ENCODE measurements at places on chromosomes 16 and 17. TPM values are rescaled to one million over a fixed set of nuclear protein-coding genes. Genes with fewer than 3 reads are reported as not detected.
A peak's percentile ranks its signal among the peaks of the same experiment; 100 is the strongest.

- no peak for DNase-seq
These were observed 18.0 kb downstream of the CA5A start for GRCh38 chr16:87918338-87918737.

- no peak for DNase-seq
These were observed 82.8 kb upstream of the GNG13 start for GRCh38 chr16:883340-883739.

DNA sequence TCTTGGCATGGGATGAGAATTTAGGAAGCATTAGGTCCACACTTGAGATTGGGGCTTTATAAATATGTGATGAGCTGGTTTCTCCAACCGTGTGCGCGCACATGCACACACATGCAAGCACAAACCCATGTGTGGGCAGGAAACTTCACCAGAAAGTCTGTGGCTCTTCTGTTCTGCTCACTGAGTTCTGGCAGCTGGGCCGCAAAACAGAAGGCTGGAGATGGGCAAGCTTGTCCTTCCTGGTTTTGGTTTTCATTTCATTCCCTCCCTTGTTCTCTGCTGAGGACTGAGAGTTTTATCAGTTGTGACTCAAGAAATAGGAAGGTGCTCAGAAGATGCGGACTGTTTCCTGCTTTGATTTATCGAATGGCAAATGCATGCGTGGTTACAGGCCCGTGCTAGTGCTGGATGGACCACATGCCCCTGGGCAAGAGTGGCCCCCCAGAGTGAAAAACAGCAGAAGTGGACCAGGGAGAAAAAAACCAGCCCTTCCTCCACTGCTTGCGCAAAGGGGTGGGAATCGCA is 14.1 kb downstream of the MAP3K14 start:
- DNase-seq, result no peak

GRCh38 chr17:1883536-1883935 is 53.7 kb downstream of the RPA1 start:
- peak; percentile 32 for DNase-seq

DNA sequence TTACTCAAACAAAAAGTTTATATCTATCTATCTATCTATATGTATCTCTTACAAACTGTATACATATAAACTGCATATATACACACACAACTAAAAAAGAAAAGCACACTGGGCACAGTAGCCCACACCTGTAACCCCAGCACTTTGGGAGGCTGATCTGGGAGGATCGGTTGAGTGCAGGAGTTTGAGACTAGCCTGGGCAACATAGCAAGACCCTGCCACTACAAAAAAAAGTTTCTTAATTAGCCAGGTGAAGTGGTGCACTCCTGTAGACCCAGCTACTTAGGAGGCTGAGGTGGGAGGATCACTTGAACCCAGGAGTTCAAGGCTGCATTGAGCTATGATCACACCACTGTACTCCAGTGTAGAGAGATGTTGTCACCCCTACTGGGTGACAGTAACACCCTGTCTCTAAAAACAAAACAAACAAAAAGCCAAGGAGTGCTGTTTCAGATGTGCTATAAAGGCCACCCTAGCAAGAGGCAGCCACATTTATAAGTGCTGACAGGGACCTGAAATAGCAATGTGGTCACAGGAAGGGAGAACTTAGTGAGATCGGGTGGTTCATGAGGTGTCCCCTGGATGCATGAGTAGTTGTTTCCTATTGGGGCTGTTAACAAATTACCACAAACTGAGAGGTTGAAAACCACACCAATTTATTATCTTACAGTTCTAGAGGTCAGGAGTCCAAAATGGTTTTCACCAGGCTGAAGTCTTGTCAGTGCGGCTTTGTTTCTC is 4.8 kb downstream of the CD2BP2 start:
- peak; percentile 15 for DNase-seq

GRCh38 chr17:49570540-49571242 is 5.0 kb upstream of the NXPH3 start:
- no peak for DNase-seq

DNA sequence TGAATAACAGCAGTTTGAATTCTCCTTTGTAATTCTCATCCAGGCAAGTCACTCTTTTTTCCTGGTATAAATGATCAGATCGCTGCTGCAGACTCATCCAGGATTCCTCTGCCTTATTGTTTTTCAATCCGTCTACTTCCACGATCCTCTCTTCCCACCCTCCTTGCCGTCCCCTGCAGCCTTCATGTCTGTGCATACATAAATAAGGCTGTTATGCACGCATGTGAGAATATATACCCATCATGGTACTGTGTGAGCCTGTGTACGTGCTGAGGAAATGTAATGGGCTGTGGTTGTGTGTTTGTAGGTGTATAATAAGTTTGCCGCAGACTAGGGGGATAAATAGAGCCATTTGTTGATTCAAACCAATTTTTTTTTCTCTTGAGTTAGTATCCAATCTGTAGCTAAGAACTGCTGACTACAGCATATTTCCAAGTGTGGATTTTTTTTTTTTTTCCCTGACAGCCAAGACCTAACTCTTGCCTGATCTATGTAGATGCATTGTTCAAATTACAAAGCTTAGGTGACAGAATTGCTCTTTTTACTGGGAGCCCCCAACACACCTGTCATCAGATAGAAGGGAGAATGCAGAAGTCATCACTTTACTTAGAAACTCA is 62.2 kb downstream of the RBFOX1 start:
- DNase-seq, result no peak

GRCh38 chr16:17368951-17369350 is 101.8 kb downstream of the XYLT1 start:
- no peak for DNase-seq

DNA sequence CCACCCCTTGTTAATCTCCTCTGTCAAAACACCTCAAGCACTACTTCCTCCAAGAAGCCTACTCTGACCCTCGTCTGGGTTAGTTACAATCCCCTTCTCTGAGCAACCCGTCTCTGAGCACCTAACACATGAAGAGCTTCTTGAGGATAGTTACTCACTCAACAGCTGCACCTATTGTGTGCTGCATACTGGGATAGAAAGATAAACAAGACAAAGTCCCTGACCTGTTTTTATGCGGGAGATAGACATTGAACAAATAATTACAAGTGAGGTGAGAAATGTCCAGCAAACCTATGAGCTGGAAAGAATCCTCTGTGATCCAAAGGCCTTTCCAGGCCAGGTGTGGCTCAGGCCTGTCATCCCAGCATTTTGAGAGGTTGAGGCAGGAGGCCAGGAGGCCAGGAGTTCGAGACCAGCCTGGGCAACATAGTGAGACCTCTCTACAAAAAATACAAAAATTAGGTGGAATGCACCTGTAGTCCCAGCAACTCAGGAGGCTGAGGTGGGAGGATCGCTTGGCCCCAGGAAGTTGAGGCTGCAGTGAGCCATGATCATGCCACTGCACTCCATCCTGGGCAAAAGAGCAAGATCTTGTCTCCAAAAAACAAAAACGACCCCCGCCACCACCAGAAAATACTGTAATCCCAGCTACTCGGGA is 5.5 kb upstream of the ZNF771 start:
- no peak for DNase-seq

GRCh38 chr17:45791935-45792334 is 7.8 kb downstream of the CRHR1 start:
- DNase-seq, result no peak

- DNase-seq, result peak; percentile 93
These were observed 5.6 kb downstream of the CORO6 start for GRCh38 chr17:29617125-29617480.

- no peak for DNase-seq
These were observed 1.2 kb upstream of the EFNB3 start for GRCh38 chr17:7703584-7704479.

GRCh38 chr16:25374556-25374955 is 116.9 kb upstream of the ZKSCAN2 start:
- no peak for DNase-seq

DNA sequence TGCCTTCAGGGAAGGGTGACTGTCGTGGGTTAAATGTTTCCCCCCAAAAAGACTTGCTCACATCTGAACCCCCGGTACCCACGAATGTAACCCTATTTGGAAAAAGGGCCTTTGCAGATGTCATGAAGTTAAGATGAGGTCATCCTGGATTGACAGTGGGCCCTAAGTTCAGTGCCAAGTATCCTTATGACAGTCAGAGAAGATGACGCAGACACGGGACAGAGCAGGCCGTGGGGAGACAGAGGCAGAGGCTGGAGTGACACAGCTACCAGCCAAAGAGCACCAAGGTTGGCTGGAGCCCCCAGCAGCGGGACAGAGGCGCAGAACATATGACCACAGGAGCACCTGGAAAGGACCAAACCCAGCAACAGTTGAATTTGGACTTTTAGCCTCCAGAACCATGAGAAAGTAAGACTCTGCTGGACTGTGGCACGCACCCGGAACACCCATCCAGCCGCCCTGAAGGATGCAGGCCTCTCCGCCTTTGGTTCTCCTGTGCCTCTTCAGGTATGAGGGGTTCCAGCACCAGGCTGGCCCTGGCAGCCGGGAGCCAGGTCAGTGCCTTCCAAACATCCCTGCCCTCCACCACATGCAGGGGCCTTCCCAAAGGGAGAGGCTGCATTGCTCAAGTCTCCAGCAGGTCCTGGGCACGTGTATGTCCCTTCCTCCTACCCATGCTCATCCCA is 104.0 kb downstream of the FOXL1 start:
- DNase-seq, result no peak

- DNase-seq, result no peak
These were observed 601 bp downstream of the PHKB start for GRCh38 chr16:47461598-47462266.

GRCh38 chr16:75947626-75948239 is 221.4 kb upstream of the CPHXL start:
- no peak for DNase-seq

DNA sequence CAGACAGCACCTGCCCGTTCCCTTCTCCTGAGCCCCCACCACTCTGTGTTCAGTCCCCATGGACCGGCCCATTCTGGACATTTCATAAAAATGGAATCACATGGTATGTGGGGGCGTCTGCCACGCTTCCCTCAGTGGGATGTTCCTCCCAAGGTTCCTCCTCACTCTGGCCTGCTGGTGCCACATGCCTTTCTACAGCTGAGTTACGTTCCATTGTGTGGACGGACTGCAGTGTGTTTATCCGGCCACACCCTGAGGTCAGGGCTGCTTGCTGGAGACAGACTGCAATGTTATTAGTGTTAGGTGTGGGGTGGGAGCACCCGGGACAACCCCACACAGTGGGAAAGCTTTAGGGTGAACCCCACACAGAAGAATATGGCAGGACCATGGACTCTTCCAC is 5.9 kb upstream of the AATK start:
- no peak for DNase-seq

- DNase-seq, result no peak
These were observed 12.4 kb upstream of the BAHCC1 start for GRCh38 chr17:81382851-81383250.

- DNase-seq, result peak; percentile 51
These were observed 1.8 kb upstream of the RBFOX3 start for GRCh38 chr17:79612468-79613194.

- no peak for DNase-seq
These were observed 3.6 kb downstream of the CLEC19A start for GRCh38 chr16:19288872-19289799.

- no peak for DNase-seq
These were observed at the start of gene CD300H for GRCh38 chr17:74567397-74567796. CD300H (minus strand) TSS chr17:74567509.

- DNase-seq, result no peak
These were observed 107.6 kb upstream of the SMURF2 start for GRCh38 chr17:64769712-64770111.

- no peak for DNase-seq
These were observed 18.9 kb downstream of the GNGT2 start for GRCh38 chr17:49191409-49191916.

- DNase-seq, result no peak
These were observed 4.6 kb downstream of the CNGB1 start for GRCh38 chr16:57966204-57966771.

GRCh38 chr17:43324205-43324893 is 74.4 kb upstream of the ARL4D start:
- no peak for DNase-seq

GRCh38 chr17:5820721-5821456 is 236.6 kb upstream of the NLRP1 start:
- no peak for DNase-seq

GRCh38 chr17:17204635-17205231 is 1.4 kb downstream of the PLD6 start:
- no peak for DNase-seq

DNA sequence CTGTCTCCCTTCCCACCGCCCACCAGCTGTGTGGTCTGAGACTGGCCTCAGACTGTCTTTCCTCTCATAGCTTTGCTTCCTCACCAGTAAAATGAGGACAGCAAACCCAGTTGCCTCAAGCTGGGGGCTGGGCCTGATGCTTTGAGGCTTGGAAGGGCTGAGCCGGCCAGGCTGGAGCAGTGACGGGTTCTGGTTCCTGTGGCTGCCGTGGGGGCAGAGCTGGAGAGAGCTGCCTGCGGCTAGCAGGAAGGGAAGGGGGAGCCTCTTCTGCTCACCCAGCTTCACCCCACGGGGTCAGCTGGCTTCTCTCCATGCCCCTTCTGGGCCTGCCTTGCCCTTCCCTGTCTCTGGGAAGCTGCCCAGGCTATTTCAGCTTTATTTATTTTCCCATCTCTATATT is 23.7 kb downstream of the LASP1 start:
- no peak for DNase-seq

DNA sequence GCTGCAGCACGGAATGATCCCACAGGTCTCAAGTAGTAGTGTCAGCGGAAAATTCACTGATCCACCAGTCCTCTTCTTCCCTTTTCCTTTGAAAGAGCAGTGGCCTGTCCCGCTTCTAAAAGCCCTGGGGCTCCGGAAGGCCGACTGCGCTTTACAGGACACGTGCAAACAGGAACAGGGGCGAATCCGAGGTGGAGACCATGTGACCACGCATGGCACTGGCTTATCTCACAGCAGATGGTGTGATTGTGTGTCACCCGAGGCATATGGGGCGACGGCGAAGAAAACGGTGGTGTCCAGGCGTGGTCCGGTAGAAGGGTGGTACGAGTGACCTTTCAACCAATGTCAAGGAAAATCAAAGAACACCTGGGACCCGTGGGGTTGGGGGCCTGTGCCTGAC is 12.0 kb upstream of the KCNJ18 start:
- no peak for DNase-seq

- DNase-seq, result no peak
These were observed 1151.9 kb upstream of the GOT2 start for GRCh38 chr16:59886021-59886420.

The CD300E gene
- not detected for total RNA-seq

The CA7 gene
- 13.2 TPM for total RNA-seq

The ADAD2 gene
- not detected for total RNA-seq

The ABCC3 gene
- total RNA-seq, result 683 TPM

The ADAMTS18 gene
- not detected for total RNA-seq

The MTMR4 gene
- 121 TPM for total RNA-seq

The PITPNM3 gene
- total RNA-seq, result 2.1 TPM

The RTN4RL1 gene
- total RNA-seq, result not detected

The HOXB13 gene
- total RNA-seq, result 0.54 TPM

The TBC1D3H gene
- not detected for total RNA-seq

The COPS3 gene
- total RNA-seq, result 21.4 TPM

The REXO5 gene
- total RNA-seq, result 2.5 TPM

The NEUROD2 gene
- total RNA-seq, result not detected

The ZG16 gene
- total RNA-seq, result 9.9 TPM

The TTLL6 gene
- not detected for total RNA-seq

The TPSAB1 gene
- total RNA-seq, result 23.8 TPM

The METTL22 gene
- 86.5 TPM for total RNA-seq

The WNT9B gene
- not detected for total RNA-seq

All from Peyer's patch (tissue), 4 donors.